A549 treated with RU486 at 1 μM for 4 hours (cell line): ENCODE measurements at places on chromosomes 5 and 9. TPM values are rescaled to one million over a fixed set of nuclear protein-coding genes. Genes with fewer than 3 reads are reported as not detected.

The INSL6 gene
- not detected in 5 replicates for total RNA-seq

The ACTBL2 gene
- 0.06 to 0.07 TPM in 2 of 5 replicates, not detected in the others for total RNA-seq

The OGN gene
- not detected in 5 replicates for total RNA-seq

The DEPDC1B gene
- 13.0 to 18.6 TPM (median 17.4 TPM) in 5 replicates for total RNA-seq

The GAPVD1 gene
- 12.5 to 17.3 TPM (median 16.5 TPM) in 5 replicates for total RNA-seq

The LIX1 gene
- total RNA-seq = not detected in 5 replicates

The SLC6A7 gene
- 0.03 TPM in 3 of 5 replicates, not detected in the others for total RNA-seq

The SIT1 gene
- total RNA-seq = not detected in 5 replicates

The CEL gene
- total RNA-seq = 0.31 to 0.74 TPM (median 0.66 TPM) in 5 replicates

The SLC1A1 gene
- 1.0 to 1.7 TPM (median 1.5 TPM) in 5 replicates for total RNA-seq

The EIF4E1B gene
- total RNA-seq = not detected in 5 replicates

The SPINK1 gene
- total RNA-seq = 0.43 to 5.6 TPM (median 1.6 TPM) in 4 of 5 replicates, not detected in the other

The TXN gene
- total RNA-seq = 1,188 to 1,427 TPM (median 1,329 TPM) in 5 replicates

The GRXCR2 gene
- not detected in 5 replicates for total RNA-seq

The RASGEF1C gene
- 0.12 to 0.22 TPM (median 0.15 TPM) in 3 of 5 replicates, not detected in the others for total RNA-seq

The NEUROG1 gene
- total RNA-seq = not detected in 5 replicates

The PTCD2 gene
- total RNA-seq = 7.7 to 10.3 TPM (median 9.1 TPM) in 5 replicates
